ENCODE measurements at places on chromosomes 11 and 22. TPM values are rescaled to one million over a fixed set of nuclear protein-coding genes. Genes with fewer than 3 reads are reported as not detected.
A peak's percentile ranks its signal among the peaks of the same experiment; 100 is the strongest.

Gene CHADL
- total RNA-seq = 0.45 TPM

GRCh38 chr22:25546751-25547150 is 17.7 kb upstream of the GRK3 start:
- H3K27me3 ChIP-seq = peaks cover 2% of the 10 kb centered on the region
- peaks cover 6% of the 10 kb centered on the region for H3K4me1 ChIP-seq
- no peak overlapping the region for H3K27ac ChIP-seq
- H3K4me3 ChIP-seq = no peak overlapping the region
- DNase-seq = no peak
- no peaks in the 10 kb centered on the region for H3K36me3 ChIP-seq

GRCh38 chr11:69295995-69296889 is 2.3 kb downstream of the MYEOV start:
- peak overlapping the region; percentile 86 for H3K4me3 ChIP-seq
- no peaks in the 10 kb centered on the region for H3K36me3 ChIP-seq
- peak overlapping the region; percentile 87 for H3K27ac ChIP-seq
- DNase-seq = no peak

Gene DERL3
- total RNA-seq = 4.7 TPM

- no peak for DNase-seq
- H3K27me3 ChIP-seq = peaks cover 4% of the 10 kb centered on the region
- H3K4me3 ChIP-seq = no peak overlapping the region
- no peaks in the 10 kb centered on the region for H3K4me1 ChIP-seq
- no peak overlapping the region for H3K27ac ChIP-seq
- H3K36me3 ChIP-seq = no peaks in the 10 kb centered on the region
These were observed 96.7 kb downstream of the SYN3 start for GRCh38 chr22:32961497-32961896.

Gene KDM4E
- total RNA-seq = not detected

Gene PACSIN2
- total RNA-seq = 34.5 TPM

DNA sequence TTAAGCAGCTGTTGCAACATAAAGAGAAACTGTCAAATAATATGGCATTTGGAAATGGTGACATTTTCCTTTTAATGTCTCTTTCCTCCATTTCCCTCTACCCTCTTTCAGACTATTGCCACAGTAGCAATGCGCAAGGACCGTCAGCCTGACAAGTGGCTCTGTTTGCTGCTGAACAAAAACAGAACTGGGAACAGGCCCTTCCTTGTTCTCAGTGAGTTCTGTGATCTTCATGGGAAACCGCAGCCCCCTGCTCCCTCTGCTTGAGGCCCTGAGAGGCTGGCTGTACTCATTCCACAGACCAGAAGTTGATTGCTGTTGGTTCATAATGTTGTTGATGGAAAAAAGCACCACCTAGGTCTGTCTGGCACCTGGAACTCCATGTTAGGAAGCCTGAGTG is 559.7 kb downstream of the OPCML start:
- no peaks in the 10 kb centered on the region for H3K36me3 ChIP-seq
- H3K27ac ChIP-seq = no peak overlapping the region
- DNase-seq = no peak
- no peak overlapping the region for H3K4me3 ChIP-seq
- no peaks in the 10 kb centered on the region for H3K4me1 ChIP-seq
- no peaks in the 10 kb centered on the region for H3K27me3 ChIP-seq

DNA sequence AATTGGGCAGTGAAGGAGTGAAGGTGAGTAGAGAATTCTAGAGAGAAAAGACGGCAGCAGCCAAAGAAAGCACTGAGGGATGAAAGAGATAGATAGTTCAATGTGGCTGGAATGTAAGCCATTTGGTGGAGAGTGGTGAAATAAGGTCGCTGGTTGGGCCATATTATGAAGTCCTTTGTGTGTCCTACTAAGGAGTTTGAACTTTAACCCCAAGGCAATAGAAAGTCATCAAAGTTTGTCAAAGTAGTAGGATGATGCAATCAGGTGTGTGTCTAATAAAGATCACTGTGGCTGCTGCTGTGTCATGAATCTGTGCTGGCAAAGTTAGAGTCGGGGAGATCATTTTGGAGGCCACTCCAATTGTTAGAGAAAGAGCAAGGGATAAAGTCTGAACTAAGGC is 18.7 kb downstream of the RNF121 start:
- DNase-seq = no peak
- H3K27me3 ChIP-seq = no peaks in the 10 kb centered on the region
- H3K36me3 ChIP-seq = no peaks in the 10 kb centered on the region
- no peak overlapping the region for H3K4me3 ChIP-seq
- no peak overlapping the region for H3K27ac ChIP-seq
- peaks cover 13% of the 10 kb centered on the region for H3K4me1 ChIP-seq

Gene MIAT
- total RNA-seq = 12.6 TPM

- H3K4me1 ChIP-seq = no peaks in the 10 kb centered on the region
- peaks cover 4% of the 10 kb centered on the region for H3K36me3 ChIP-seq
- H3K27me3 ChIP-seq = peaks cover 30% of the 10 kb centered on the region
- H3K4me3 ChIP-seq = no peak overlapping the region
- H3K27ac ChIP-seq = no peak overlapping the region
These were observed 29.6 kb downstream of the TSPAN32 start for GRCh38 chr11:2331404-2331803.

DNA sequence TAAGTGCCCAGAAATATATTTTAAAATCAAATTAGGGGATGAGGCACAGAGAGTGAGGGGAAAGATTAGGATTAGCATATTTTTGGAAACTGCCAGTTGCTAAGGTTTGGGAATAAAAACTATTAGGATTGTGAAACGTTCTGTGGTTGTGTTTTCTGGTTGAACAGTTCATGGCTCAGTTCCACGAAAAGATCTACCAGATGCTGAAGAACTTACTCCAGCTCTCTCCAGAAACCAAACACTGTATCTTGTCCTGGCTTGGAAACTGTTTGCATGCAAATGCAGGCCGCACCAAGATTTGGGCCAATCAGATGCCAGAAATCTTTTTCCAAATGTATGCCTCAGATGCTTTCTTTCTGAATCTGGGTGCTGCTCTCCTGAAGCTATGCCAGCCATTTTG is 15.3 kb downstream of the UBE4A start:
- no peaks in the 10 kb centered on the region for H3K27me3 ChIP-seq
- H3K4me1 ChIP-seq = no peaks in the 10 kb centered on the region
- H3K4me3 ChIP-seq = no peak overlapping the region
- H3K36me3 ChIP-seq = peaks cover 51% of the 10 kb centered on the region
- H3K27ac ChIP-seq = no peak overlapping the region
- no peak for DNase-seq

- H3K4me3 ChIP-seq = no peak overlapping the region
- no peak for DNase-seq
- H3K36me3 ChIP-seq = peaks cover 12% of the 10 kb centered on the region
- peaks cover 10% of the 10 kb centered on the region for H3K4me1 ChIP-seq
These were observed 23.7 kb downstream of the TANGO2 start for GRCh38 chr22:20044495-20045151.

Gene SDHD
- total RNA-seq = 71.2 TPM

Gene PKDREJ
- 0.07 TPM for total RNA-seq

GRCh38 chr11:57251491-57252104 is 14.5 kb upstream of the APLNR start:
- peaks cover 26% of the 10 kb centered on the region for H3K27me3 ChIP-seq
- DNase-seq = no peak
- no peaks in the 10 kb centered on the region for H3K4me1 ChIP-seq
- no peaks in the 10 kb centered on the region for H3K36me3 ChIP-seq

DNA sequence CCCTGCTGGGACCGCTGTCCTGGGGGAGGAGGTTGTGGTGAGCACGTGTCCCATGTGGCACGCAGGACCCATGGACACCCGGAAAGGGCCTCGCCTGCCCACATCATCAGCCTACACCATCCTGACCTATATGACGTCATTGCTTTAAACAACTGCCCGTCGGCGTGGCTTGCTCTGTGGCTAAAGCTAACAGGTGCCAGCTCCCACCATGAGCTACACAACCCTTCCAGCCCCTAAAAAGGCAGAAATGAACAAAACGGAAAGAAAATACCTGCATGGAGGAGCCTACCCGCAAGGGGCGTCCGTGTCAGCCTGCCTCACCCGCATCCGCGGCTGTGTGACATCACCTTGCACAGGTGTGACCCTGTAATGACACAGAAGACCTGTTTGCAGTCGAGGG is 481.8 kb downstream of the BRD1 start:
- H3K36me3 ChIP-seq = no peaks in the 10 kb centered on the region
- H3K27me3 ChIP-seq = peaks cover 23% of the 10 kb centered on the region
- no peak overlapping the region for H3K4me3 ChIP-seq
- no peak for DNase-seq
- no peaks in the 10 kb centered on the region for H3K4me1 ChIP-seq

- no peaks in the 10 kb centered on the region for H3K27me3 ChIP-seq
- DNase-seq = no peak
- no peaks in the 10 kb centered on the region for H3K36me3 ChIP-seq
- no peak overlapping the region for H3K27ac ChIP-seq
- H3K4me3 ChIP-seq = no peak overlapping the region
These were observed 3.6 kb downstream of the MTMR3 start for GRCh38 chr22:29886596-29886995.

DNA sequence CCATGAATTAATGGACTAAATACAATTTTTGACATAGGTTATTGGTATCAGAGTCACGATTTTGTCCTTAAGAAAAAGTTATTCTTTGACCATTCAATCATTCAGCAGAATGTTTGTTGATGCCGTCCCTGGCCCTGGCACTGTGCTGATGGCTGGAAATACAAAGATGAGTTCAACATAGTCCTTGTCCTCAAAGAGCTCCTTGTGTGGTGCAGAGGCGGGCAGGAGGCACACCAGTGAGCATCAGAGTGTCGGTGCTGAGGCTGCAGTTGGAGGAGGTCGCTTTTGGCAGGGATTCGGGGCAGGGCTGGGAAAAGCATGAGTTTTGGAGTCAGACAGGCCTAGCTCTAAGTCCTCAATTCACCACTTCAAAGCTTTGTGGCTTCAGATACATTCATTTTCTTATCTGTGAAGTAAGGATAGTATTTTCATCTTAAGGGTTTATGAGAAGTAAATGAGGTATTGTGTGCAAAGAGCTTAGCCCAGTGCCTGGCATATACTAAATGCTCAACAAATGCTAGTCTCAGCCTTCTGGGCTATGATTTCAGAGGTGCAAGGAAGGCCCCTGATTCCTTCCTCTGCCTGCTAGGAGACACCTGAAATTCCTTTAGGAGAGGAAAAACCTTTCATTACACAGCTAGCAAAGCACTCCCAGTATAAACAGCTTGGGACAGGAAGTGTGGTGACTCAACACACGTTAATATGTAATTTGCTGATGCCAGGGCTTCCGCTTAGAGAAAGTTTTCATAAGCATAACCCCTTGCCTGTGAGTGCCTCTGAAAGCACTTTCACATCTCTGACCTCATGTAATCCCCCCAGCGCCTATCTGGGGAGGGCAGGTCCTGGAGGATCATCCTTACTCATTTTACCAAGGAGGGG is 113.8 kb downstream of the NECTIN1 start:
- no peaks in the 10 kb centered on the region for H3K4me1 ChIP-seq
- H3K27me3 ChIP-seq = peaks cover 16% of the 10 kb centered on the region
- H3K27ac ChIP-seq = no peak overlapping the region
- DNase-seq = no peak
- H3K36me3 ChIP-seq = no peaks in the 10 kb centered on the region

- H3K4me3 ChIP-seq = no peak overlapping the region
- H3K27ac ChIP-seq = no peak overlapping the region
- peaks cover 8% of the 10 kb centered on the region for H3K4me1 ChIP-seq
These were observed 3.8 kb upstream of the INCENP start for GRCh38 chr11:62120001-62120400.

Gene GRIA4
- not detected for total RNA-seq

DNA sequence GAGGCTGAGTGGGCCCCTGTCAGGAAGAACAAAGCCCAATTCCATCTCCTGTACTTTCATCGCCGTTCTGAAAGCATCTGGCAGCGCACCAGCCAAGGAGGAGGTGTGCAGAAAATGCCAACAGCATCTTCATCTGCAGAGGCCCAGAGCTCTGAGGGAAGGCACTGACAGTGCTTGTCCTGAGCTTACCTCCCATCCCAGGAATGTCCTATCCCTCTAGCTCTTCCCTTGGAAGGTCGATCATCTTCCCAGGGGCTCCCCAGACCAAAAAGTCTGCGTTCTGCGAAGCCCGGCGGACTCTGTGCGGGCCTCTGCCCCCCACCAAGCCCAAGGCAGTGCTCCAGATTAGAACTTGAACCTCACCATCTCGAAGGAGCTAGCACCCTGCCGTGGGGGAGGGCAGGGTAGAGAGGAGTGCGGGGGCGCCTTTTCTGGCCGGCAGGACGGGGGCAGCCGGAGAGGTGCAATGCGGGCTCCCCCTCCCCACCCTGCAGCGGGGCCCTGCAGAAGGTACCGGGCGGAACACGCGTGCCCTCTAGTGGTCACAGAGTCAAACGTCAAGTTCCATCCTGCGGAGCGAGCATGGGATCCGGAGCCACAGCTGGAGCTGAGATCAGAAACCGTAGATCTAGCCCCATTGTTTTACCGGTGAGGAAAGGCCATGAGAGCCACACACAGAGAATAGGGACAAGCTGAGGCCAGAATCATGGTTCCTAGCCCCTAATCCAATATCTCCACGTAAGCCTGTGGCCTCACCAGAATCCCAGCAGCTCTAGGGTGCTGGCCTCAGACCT is 5.0 kb downstream of the SCN2B start:
- H3K4me1 ChIP-seq = no peaks in the 10 kb centered on the region

Gene OR2D2
- total RNA-seq = not detected

DNA sequence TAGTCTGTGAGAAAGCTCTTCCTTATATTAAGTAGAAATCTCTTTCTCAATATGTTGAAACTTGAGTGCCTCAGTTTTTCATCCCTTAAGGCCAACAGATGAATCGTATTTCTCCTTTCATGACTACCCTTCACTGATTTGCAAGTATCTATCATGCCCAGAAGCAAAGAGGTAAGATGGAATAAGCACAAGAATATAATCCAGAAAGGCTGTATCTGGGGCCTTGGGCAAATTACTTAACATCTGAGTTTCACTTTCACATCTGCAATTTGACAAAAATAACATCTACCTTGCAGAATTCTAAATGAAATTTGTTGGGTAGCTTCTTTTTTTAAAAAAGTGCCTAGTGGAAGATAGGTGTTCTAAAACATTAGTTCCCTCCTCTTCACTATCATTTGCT is 552.4 kb upstream of the ANO5 start:
- no peak overlapping the region for H3K27ac ChIP-seq
- DNase-seq = no peak
- no peak overlapping the region for H3K4me3 ChIP-seq
- no peaks in the 10 kb centered on the region for H3K4me1 ChIP-seq
- H3K36me3 ChIP-seq = no peaks in the 10 kb centered on the region

Gene OR5A1
- not detected for total RNA-seq

DNA sequence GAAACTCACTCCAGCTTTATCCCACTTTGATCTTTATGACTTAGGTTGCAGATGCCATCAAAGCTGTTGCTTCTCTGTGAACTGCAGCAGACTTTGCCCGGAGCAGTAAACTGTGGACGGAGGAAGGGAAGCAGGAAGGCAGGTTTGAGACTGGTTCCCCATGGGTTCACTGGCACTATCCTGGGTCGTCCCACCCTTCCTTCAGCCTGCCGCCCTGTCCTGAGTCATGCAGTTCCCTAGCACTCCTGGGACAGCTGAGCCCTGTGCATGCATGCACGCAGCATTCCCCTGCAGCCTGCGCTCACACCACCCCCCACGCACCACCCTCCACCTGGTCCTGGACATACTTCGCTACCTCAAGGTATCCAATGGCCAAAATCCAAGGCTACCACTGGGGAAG is 23.5 kb upstream of the P2RY2 start:
- no peak for DNase-seq
- H3K36me3 ChIP-seq = no peaks in the 10 kb centered on the region
- no peaks in the 10 kb centered on the region for H3K27me3 ChIP-seq
- no peak overlapping the region for H3K27ac ChIP-seq

Gene ROBO4
- not detected for total RNA-seq

Gene C11orf21
- total RNA-seq = 7.6 TPM

Gene PHRF1
- 85.7 TPM for total RNA-seq

Gene C11orf16
- not detected for total RNA-seq

GRCh38 chr11:24070435-24070834 is 426.4 kb upstream of the LUZP2 start:
- no peak for DNase-seq
- peaks cover 2% of the 10 kb centered on the region for H3K4me1 ChIP-seq
- no peak overlapping the region for H3K4me3 ChIP-seq
- no peak overlapping the region for H3K27ac ChIP-seq

All from natural killer cell treated with Interleukin-12 subunit alpha and Interleukin-12 subunit beta and Interleukin-15 and Interleukin-18, amount 100 ng/mL, for 72 hours (primary cell).